CD8-positive, alpha-beta T cell (primary cell): ENCODE measurements at places on chromosomes 4 and X.

- DNase-seq, result no peak
These were observed 131.4 kb downstream of the PTTG2 start for GRCh38 chr4:38091636-38092035.

DNA sequence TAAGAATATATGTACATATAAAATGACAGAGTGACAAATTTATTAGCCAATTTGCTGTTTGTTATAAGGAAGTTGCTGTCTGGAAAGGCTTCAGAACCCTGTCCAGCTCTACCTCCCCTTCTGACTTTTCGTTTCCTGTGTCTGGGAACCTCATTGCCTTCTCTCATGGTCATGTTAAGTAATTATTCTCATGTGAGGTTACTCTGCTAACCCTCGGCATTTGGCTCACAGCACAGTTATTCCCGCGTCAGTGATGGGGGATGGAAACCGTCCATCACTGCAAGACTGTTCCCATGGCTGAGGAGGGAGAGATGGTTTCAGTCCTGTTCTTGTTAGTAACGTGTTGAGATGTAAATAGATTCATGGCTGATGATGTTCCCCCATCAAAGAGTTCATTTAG lies 11.9 kb downstream of the EDNRA start:
- DNase-seq, result no peak

DNA sequence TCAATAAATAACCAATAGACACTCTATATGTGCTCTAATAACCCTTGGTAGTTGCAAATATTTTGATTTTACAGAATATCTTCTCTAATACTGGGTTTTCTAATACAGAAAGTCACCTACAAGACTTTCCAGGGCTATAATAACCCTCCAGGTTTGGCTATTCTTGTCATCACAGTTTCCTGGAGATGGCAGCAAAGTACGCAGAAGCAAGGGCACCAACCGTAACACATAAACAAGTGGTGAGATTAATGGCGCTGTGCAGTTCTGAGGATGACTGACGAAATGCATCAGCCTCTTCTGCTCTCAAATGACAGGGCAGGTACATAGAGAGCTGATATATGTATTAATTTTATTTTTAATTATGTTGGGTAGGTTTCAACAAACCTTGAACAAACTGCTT lies 122.4 kb downstream of the C4orf33 start:
- no peak for DNase-seq

DNA sequence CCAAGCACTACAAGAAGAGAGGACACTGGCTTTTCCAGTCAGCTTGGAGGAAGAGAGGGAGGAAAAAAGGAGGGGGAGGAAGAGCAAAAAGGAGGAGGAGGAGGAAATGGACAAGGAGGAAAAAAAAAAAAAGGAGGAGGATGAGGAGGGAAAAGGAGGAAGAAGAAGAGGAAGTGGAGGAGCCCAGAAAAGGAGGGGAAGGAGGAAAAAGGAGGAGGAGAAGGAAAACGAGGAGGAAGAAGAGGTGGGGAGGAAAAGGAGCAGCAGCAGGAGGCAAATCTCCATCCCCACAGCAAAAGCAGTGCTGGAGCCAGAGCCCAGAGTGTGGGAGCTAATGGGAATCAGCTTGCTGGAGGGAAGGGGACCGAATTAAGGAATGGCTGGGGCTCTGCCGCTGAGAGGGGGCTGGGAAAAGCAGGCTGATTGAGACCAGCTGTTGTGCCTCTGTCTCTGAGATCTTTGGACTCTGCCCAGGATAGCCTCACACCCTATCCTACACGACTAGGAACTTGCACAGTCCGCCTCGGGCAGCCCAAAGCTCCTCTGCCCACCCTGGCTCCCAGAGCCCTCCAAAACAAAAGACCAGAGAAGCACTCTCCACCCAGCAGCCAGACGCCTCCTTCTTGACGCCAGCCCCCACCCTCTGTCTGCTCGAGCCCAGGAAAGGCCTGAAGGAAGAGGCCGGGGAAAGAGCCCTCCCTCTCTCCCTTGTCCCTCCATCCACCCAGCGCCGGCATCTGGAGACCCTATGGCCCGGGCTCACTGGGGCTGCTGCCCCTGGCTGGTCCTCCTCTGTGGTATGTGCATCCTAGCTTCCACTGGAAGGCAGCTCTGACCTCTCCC lies at the start of gene XPNPEP2:
Gene XPNPEP2 (plus strand): TSS at position 514 of the 843 bp plus-strand sequence. CDS start 235 bp downstream, at position 749.
- DNase-seq, result no peak

DNA sequence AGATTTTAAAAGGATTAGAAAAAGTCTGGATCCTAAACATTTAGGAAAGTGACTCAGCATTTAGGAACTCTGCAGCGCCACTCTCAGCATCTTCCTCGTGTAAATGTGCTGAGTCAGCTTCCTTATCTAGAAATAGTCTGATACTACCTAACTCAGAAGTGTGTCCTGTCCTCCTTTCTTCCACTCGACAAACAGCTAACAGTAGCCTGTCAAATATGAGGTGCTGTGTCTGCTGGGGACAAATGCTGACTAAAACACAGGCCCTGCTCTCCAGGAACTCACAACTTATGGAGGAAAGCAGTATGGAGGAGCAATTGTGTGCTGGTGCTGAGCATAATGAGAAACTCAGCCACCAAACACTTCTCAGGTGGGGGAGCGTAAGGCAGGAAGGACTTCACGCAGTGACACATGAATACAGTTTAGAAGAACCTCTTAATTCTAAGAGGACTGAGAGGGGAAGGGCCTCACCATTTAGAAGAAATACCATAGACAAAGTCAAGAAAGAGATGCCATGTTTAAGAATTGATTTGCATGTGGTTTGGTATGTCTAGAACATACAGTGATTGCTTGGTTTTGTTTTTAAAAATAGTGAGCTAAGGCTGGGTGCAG lies 125.3 kb downstream of the SOWAHB start:
- DNase-seq, result no peak

- DNase-seq, result no peak
These were observed 560.8 kb downstream of the FGF13 start for GRCh38 chrX:138150709-138151108.

DNA sequence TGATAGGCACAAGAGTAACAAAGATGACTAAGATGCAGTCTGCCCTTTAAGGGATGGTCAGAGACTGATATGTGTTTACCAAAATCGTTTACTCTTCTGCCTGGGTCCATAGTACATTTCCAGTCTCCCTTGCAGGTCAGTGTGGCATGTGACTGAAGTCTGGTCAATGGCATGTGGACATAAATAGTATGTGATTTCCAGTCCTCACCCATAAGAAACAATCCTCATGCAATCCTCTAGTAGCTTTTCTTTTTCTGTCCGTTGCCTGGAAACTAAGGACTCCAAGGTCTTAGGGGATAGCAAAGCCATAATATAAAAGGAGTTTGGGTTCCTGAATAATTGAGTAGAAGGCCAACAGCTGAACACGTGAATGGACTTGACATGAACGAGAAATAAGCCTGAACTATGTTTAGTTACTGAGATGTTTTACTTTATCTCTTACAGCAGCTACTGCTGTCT lies 1.1 kb downstream of the SLC9B2 start:
- no peak for DNase-seq
